A172 (cell line): ENCODE measurements at places on chromosomes 1 and 21. TPM values are rescaled to one million over a fixed set of nuclear protein-coding genes. Genes with fewer than 3 reads are reported as not detected.

The TMEM52 gene
- not detected in 2 replicates for total RNA-seq

DNA sequence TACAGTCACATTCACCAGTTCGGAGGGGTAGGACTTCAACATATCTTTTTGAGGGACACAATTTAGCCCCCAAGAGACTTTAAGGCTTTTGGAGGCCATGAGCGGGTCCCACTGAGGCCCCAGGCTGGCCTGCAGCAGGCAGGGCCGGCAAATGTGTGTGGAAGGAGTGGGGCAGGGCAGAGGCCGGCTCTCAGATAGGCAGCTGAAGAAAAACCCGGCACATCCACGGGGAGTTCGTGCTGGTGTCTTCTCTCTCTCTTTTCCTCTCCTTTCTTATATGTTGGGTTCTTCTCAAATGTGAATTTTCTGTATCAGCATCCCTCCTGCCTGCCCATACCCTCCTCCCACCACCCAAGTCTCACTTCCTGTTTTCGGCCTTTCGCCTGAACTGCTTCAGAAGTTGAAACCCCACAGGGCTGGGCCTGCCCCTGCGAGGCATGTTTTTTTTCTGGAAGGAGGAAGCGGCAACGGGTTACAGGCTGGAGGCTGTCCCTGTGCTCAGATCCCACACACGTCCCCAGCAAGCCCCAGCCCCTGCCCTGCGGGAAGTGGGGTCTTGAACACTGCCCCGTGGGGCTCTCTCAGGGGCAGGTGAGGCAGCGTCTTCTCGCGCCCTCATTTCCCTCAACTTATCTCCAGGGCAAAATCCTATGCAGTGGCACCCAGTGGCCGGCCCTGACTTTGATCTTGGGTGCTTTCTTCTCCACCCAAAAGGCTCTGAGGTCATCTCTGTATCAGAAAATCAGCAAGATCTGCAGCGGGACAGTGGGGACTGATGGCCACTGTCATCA, 9.7 kb upstream of the UMODL1 start:
- DNase-seq: no peak

DNA sequence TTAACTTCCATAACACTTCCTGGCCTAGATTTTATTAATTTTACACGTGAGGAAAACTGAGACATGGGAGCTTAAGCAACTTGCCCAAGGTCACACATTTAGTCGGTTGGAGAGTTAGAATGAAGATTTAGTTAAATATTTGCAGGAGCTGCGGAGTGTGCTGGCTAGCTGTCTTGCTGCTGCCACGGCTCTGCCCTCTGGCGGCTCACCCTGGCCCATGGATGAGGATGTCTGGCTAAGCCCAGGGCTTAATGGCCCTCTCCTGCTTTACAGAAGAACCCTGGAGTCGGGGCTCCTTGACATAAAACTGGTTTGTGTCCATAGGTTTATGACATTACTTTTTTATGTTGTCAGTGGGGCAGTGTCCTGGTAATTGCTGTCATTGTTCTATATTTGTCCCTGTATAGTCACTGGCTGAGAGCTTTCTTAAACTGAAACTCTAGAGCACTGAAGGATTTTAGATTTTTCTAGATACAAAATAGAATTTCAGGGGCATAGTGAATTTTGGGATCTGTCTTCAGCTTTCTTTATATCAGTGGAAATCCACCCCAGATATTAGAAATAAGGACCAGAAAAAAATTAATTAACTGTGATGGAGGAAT, 88.9 kb upstream of the WLS start:
- no peak for DNase-seq

DNA sequence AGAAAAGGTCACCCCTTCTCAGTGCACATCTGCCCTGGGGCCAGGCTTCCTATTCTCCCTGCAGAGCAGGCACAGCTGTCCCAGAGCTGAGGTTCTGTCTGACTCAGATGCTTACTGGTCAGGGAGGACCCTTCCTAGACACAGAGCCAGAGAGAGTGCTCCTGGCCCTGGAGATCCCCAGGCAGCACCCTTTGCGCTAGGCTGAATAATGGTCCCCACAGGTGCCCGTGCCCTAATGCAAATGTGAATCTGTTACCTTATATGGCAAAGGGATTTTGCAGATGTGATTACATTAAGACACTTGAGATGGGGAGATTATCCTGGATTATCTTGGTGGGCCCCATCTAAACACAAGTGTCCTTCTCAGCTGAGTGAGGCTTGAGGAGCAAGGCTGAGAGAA, 2.6 kb upstream of the TNNI1 start:
- no peak for DNase-seq

- DNase-seq: no peak
These were observed 37.4 kb upstream of the IL20 start for GRCh38 chr1:206828061-206828460.
